ENCODE measurements at places on chromosomes 11 and 22. TPM values are rescaled to one million over a fixed set of nuclear protein-coding genes. Genes with fewer than 3 reads are reported as not detected.
A peak's percentile ranks its signal among the peaks of the same experiment; 100 is the strongest.

- peak overlapping the region; percentile 90 for H3K4me3 ChIP-seq
- no peak for DNase-seq
- peaks cover 63% of the 10 kb centered on the region for H3K4me1 ChIP-seq
- peaks cover 53% of the 10 kb centered on the region for H3K36me3 ChIP-seq
- H3K27me3 ChIP-seq, result no peaks in the 10 kb centered on the region
- peak overlapping the region; percentile 98 for H3K27ac ChIP-seq
Observed at GRCh38 chr11:123060277-123061000, 1.5 kb downstream of the HSPA8 start.

- no peak for DNase-seq
- no peak overlapping the region for H3K4me3 ChIP-seq
- no peak overlapping the region for H3K27ac ChIP-seq
- H3K36me3 ChIP-seq, result peaks cover 3% of the 10 kb centered on the region
- H3K27me3 ChIP-seq, result no peaks in the 10 kb centered on the region
Observed at GRCh38 chr22:44947049-44947448, 62.8 kb downstream of the PHF21B start.

GRCh38 chr11:132351050-132351449 is 980.6 kb downstream of the NTM start:
- H3K27me3 ChIP-seq, result peaks cover 16% of the 10 kb centered on the region
- H3K36me3 ChIP-seq, result no peaks in the 10 kb centered on the region
- H3K4me1 ChIP-seq, result no peaks in the 10 kb centered on the region
- no peak overlapping the region for H3K4me3 ChIP-seq
- H3K27ac ChIP-seq, result no peak overlapping the region

GRCh38 chr11:80831374-80831773 is 1390.5 kb upstream of the TENM4 start:
- H3K36me3 ChIP-seq, result no peaks in the 10 kb centered on the region
- no peak overlapping the region for H3K27ac ChIP-seq
- DNase-seq, result no peak
- H3K4me1 ChIP-seq, result no peaks in the 10 kb centered on the region
- H3K27me3 ChIP-seq, result no peaks in the 10 kb centered on the region
- H3K4me3 ChIP-seq, result no peak overlapping the region

GRCh38 chr11:32884770-32885384 is 7.7 kb upstream of the QSER1 start:
- H3K27ac ChIP-seq, result no peak overlapping the region
- no peaks in the 10 kb centered on the region for H3K4me1 ChIP-seq
- no peak for DNase-seq
- no peaks in the 10 kb centered on the region for H3K36me3 ChIP-seq

DNA sequence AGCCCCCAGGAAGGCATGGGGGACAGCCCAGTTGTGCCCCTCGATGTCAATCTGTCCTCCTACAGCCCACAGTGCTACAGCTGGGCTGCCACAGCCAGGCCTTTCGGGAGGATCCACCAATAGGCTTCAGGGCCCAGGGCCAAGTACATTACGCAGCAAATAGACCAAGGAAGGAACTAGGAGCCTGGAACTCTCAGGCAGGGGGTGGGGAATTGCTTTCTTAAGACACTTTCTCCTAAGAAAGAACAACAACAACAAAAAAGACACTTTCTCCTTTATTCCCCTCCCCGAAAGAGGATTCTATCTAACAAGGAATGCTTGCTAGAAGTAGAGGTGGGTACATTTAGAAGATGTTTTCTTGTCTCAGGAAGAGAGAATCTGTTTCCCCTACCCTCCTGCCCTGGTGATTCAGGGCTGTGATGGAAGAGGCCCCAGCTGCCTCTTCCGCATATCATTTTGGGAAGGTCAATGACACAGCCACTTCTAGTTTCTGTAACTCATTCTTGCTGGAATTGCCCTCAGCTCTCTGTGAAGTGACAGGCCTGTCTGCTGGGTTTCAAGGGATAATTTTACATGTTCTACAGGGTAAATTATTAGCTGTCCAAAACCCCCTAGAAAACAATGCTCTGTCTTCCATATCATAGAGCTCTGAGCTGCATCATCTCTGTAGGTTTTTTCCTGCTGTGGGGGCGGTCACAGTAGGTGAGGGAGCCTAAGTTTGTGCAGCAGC is 6.0 kb upstream of the MALAT1 start:
- H3K4me3 ChIP-seq, result peak overlapping the region; percentile 71
- H3K4me1 ChIP-seq, result peaks cover 75% of the 10 kb centered on the region
- no peaks in the 10 kb centered on the region for H3K36me3 ChIP-seq
- DNase-seq, result no peak

- H3K27me3 ChIP-seq, result peaks cover 5% of the 10 kb centered on the region
- H3K36me3 ChIP-seq, result no peaks in the 10 kb centered on the region
- H3K4me1 ChIP-seq, result no peaks in the 10 kb centered on the region
- DNase-seq, result no peak
- no peak overlapping the region for H3K27ac ChIP-seq
Observed at GRCh38 chr11:1088927-1089737, 14.5 kb downstream of the MUC2 start.

- H3K27ac ChIP-seq, result no peak overlapping the region
- DNase-seq, result no peak
Observed at GRCh38 chr22:34966980-34967565, 98.9 kb upstream of the ISX start.

- H3K27me3 ChIP-seq, result no peaks in the 10 kb centered on the region
- no peak for DNase-seq
- peaks cover 23% of the 10 kb centered on the region for H3K36me3 ChIP-seq
- no peak overlapping the region for H3K4me3 ChIP-seq
Observed at GRCh38 chr22:31680861-31681341, 18.9 kb upstream of the PISD start.

DNA sequence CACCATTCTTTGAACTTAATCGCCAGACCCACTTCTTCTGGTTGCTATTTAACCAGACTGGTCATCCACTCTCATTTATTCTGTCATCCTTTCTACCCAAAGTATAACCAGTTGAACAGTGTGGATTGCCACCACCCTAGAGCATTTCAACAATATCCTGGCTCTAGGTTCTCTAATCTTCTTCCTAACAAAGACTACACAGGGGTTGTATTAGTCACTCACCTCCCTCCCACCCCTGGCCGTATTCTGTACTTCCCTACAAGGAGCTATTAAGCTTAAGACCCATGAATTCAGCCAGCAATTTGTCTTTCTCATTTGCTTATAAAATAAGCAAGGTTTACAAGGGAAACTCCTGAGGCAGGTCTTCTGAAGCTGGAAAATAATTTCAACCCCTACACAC is 46.9 kb upstream of the CEP126 start:
- H3K36me3 ChIP-seq, result no peaks in the 10 kb centered on the region
- no peaks in the 10 kb centered on the region for H3K4me1 ChIP-seq
- H3K27me3 ChIP-seq, result peaks cover 7% of the 10 kb centered on the region
- H3K4me3 ChIP-seq, result no peak overlapping the region
- H3K27ac ChIP-seq, result no peak overlapping the region
- DNase-seq, result no peak

GRCh38 chr22:27231266-27231665 is 570.3 kb downstream of the MN1 start:
- DNase-seq, result no peak
- no peaks in the 10 kb centered on the region for H3K4me1 ChIP-seq
- no peak overlapping the region for H3K4me3 ChIP-seq
- H3K27ac ChIP-seq, result no peak overlapping the region
- peaks cover 23% of the 10 kb centered on the region for H3K27me3 ChIP-seq

DNA sequence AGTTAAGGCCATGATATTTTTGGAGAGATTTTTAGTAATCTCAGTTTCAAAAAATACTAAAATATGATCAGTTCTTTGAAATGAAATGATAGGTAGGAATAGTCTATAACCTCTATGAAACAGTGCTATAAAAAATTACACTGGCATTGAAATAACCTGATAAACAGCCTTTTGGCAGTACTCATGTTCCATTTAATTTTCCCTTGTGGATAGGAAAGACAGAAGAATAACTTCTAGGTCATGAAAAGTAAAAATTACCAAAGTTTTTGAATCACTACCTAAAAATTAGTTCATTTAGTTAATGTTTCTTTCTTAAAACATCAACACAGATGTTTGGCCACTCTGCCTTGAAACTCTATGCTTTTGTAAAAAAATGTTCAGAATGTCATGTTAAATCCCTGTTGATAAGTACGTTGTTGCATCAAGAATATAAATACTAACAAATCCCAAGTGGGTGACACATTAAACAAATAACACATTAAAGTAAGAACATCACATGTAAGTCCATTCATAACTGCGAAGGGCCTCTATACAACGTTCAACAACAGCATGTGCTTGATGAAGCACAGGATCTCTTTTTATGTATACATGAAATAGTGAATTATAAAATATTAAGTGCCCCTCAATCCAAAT is 290.2 kb downstream of the SWAP70 start:
- H3K36me3 ChIP-seq, result peaks cover 6% of the 10 kb centered on the region
- no peak for DNase-seq
- no peaks in the 10 kb centered on the region for H3K27me3 ChIP-seq
- no peak overlapping the region for H3K4me3 ChIP-seq

GRCh38 chr11:69212798-69213110 is 57.0 kb downstream of the SMIM38 start:
- H3K27ac ChIP-seq, result no peak overlapping the region
- peak; percentile 58 for DNase-seq
- H3K36me3 ChIP-seq, result peaks cover 4% of the 10 kb centered on the region
- peaks cover 17% of the 10 kb centered on the region for H3K4me1 ChIP-seq
- H3K4me3 ChIP-seq, result no peak overlapping the region
- H3K27me3 ChIP-seq, result peaks cover 10% of the 10 kb centered on the region

DNA sequence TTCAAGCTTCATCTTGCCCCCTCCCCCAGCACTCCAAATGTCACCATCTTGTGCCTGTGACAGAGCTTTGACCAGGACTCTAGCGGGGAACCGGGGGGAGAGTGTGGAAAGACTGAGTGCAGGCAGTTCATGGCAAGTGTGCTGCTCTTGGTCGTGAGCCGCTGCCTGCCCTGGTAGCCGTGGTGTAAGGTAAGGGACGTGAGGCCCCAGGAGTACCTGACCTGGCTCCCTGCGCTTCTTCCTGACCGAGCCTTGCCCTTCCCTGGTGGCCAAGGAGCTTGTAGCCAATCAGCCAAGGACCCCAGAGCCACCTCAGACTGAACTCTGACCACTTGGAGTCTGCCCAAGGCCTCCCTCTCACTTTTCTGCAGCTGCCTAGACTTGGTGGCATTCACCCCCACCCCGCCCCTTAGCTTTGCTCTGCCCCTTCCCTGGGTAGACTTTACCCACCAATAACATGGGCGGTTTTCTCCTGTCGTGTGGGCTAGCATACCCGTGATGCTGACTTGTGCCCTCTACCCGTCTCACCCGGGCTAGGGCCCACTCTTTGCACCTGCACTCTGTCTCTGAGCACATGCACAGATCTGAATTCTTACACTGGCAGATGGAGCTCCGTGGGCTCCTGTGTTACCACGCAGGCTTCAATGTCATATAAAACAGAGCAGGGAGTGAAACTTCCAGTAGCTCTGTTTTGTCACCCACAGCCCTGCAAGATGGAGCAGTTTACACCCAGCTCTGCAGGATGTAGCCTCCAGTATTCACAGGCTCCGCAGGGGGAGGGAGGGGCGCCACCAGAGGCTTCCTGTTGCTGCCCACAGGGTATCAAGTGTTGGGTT is 1.5 kb downstream of the DGKZ start:
- H3K4me1 ChIP-seq, result peaks cover 34% of the 10 kb centered on the region
- DNase-seq, result no peak
- peak overlapping the region; percentile 89 for H3K4me3 ChIP-seq
- H3K36me3 ChIP-seq, result no peaks in the 10 kb centered on the region
- peak overlapping the region; percentile 58 for H3K27ac ChIP-seq

- H3K27ac ChIP-seq, result peak overlapping the region; percentile 86
- H3K27me3 ChIP-seq, result peaks cover 4% of the 10 kb centered on the region
- H3K4me1 ChIP-seq, result peaks cover 49% of the 10 kb centered on the region
- no peak overlapping the region for H3K4me3 ChIP-seq
Observed at GRCh38 chr11:86486261-86487030, 111.8 kb downstream of the CCDC81 start.

DNA sequence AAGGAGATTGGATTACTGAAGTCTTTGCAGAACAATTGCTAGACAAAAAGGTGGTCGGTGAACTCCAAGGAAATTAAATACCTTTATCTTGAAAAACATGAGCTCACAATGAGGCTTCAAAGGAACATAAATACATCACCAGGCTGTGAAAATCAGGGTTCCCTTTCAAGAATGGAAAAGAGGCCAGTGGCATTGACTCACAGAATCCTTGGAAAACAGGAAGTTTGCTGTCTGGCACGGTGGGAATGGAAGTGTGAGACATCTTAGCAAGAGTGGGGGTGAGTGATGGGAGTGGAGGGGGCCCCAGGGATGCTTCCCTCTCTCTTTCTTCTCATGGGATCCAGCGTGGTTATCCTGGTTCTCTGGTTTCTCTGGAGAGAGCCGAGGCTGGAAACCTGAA is 48.9 kb upstream of the TBCEL start:
- no peak overlapping the region for H3K27ac ChIP-seq
- H3K4me1 ChIP-seq, result peaks cover 5% of the 10 kb centered on the region
- H3K4me3 ChIP-seq, result no peak overlapping the region
- no peaks in the 10 kb centered on the region for H3K36me3 ChIP-seq
- H3K27me3 ChIP-seq, result peaks cover 57% of the 10 kb centered on the region

DNA sequence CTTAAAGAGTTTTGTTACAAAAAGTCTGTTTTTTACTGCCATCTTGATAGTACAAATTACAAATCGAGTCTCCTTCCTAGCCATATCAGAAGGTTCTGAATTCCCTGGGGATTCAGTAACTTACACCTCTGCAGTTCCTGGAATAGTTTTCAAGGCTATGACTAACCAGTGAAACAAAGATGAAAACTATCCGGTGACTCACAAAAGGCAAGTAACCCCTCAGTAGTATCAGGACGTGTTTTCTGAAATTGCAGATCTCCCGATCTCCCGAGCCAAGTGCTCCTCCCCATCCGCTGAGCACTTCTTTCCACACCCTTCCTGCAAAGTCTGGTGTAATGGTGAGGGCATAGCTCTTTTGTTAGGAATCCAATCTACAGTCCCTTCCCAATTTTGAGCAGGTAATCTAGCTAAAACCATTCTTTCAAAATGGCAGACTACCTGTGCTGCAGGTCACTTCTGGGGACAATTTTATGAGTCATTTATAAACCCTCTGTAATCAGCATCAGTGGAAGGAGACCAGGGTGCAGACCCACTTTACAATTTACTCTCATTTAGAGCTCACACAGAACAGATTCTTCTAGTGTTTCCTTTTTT is 7.7 kb downstream of the E2F8 start:
- H3K4me3 ChIP-seq, result no peak overlapping the region
- no peak overlapping the region for H3K27ac ChIP-seq
- no peaks in the 10 kb centered on the region for H3K27me3 ChIP-seq
- DNase-seq, result no peak
- H3K36me3 ChIP-seq, result peaks cover 37% of the 10 kb centered on the region

- H3K36me3 ChIP-seq, result no peaks in the 10 kb centered on the region
- H3K27ac ChIP-seq, result no peak overlapping the region
- no peak overlapping the region for H3K4me3 ChIP-seq
- H3K27me3 ChIP-seq, result peaks cover 14% of the 10 kb centered on the region
Observed at GRCh38 chr11:119469506-119469905, 46.5 kb upstream of the THY1 start.

CARD16 gene
- total RNA-seq, result 12.7 TPM

GAS2 gene
- total RNA-seq, result 15.6 TPM

AGBL2 gene
- total RNA-seq, result 5.8 TPM

MMP12 gene
- 0.27 TPM for total RNA-seq

PDGFD gene
- total RNA-seq, result 17.8 TPM

CSF2RB gene
- 0.72 TPM for total RNA-seq

THY1 gene
- 19.0 TPM for total RNA-seq

SMTNL1 gene
- not detected for total RNA-seq

RAG2 gene
- not detected for total RNA-seq

Measured in type B pancreatic cell (in vitro differentiated cells).